ENCODE measurements at places on chromosomes 11 and 22.
A peak's percentile ranks its signal among the peaks of the same experiment; 100 is the strongest.

GRCh38 chr22:45974498-45974897, 2.5 kb downstream of the WNT7B start:
- no peak for DNase-seq

- no peak for DNase-seq
These were observed 303.8 kb downstream of the NTM start for GRCh38 chr11:131674051-131674755.

- DNase-seq: no peak
These were observed 11.2 kb downstream of the EIF4G2 start for GRCh38 chr11:10797531-10797930.

DNA sequence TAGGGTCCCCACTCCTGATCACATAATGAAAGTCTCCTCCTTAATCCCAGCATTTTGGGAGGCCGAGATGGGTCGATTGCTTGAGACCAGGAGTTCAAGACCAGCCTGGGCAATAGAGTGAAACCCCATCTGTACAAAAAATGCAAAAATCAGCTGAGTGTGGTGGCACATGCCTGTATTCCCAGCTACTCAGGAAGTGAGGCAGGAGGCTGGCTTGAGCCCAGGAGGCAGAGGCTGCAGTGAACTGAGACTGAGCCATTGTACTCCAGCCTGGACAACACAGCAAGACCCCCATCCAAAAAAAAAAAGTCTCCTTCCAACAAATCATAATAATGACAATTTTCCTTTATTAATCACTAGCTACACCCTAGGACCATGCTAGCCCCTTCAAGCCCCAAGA, 15.1 kb downstream of the ZMAT5 start:
- DNase-seq: no peak

GRCh38 chr22:46869831-46870441, 107.5 kb downstream of the TBC1D22A start:
- DNase-seq: no peak

- DNase-seq: no peak
These were observed 89.2 kb downstream of the FDX1 start for GRCh38 chr11:110518809-110519514.

DNA sequence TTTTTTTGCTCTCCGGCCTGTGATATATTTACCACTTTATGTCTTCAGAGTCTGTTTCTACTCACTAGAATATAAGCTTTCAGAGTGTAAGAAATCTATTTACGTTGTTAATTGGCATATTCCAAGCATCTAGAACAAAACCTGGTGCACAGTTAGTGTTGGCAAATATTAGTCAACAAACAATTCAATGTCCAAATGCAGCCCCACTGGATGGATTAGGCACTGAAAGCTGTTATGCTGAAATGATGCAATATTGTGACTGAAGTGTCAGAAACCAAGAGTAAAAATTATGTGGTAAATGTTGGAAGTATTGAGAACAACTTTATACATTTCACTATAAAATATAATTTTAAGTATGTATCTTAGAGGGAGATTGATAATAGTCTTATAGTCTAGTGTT, 24.8 kb downstream of the CASP4 start:
- no peak for DNase-seq

DNA sequence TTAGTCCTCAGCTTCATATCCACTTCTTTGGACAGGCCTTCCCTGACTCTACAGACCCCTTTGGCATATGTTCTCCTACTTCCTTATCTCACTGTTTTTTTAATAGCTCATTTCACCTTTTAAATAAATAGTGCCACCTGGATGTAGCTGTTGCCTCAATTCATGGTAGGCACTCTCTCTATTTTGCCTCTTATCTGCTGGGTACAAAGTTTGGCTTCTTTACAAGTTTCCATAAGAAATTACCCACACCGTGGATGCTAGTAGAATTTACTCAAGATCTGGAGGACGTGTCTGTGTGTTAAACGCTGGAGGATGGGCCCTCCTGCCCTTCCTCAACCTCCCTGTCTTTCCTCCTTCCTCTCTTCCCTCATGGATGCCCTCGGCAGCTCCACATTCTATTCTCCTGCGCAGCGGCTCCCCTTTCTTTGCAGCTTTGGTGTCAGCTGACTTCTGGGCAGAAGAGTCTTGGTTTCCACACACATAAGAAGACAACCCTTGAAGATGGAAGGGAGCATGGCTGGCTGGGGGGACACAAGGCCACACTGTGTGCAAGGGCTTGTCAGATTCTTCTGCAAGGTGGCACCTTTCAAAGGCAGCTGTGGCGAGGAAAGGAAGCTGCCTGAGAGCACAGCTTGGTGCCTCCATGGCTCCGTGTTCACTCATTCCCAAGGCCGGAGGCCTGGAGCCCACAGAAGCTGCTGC, 212.6 kb downstream of the SNX19 start:
- DNase-seq: no peak

DNA sequence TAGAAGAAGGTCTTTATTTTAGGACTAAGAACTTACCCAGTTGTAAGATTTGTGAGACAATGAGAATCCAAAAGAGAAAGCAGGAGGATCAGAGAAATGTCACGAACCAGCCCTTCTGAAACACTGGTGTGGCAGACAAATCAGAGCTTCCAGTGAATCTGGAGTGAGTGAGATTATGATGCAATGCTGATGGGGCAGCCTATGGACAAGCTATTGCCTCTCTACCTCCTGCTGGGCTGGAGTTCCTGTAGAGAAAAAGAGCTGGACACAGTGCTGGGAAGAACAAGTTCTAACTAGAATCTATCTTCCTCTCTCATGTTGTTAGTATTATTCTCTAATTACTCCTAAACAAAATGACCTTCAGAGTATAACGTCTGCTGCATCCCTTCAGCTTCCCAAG, 12.0 kb upstream of the ANO3 start:
- no peak for DNase-seq

GRCh38 chr11:118911880-118912741, 13.6 kb downstream of the BCL9L start:
- DNase-seq: peak; percentile 70

DNA sequence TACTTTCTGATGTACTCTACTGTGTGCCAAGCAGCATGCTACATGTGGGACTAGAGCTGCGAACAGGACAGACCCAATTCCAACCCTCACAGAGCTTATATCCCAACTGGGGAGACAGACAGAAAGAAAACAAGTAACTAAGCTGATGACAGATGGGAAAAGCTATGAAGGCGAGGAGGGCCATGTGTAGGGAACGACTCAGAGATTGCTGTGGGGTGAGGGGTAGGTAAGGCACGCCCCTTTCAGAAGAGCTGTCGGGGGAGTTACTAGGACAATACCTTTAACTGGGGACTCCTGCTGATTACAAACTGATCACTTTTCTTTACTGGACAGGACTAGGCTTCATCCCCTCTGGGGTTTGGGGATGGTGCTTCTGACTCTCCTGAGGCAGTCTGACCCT, 48.9 kb downstream of the ST3GAL4 start:
- DNase-seq: no peak

DNA sequence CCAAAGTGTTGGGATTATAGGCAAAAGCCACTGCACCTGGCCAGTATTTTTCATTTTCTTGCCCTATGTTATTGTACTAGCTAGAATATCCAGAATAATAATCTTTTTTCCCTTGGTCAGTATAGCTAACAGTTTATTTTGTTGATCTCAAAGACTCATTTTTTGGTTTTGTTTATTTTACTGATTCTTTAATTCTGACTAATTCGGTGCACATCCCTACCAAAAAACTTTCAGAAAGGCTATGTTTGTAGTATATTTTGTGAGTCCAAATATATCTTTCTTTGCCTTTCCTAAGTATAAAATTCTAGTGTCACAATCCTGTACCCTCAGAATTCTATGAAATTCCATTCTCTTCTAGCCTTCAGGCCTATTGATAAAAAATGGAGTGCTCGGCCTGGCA, 84.3 kb downstream of the PHF21A start:
- no peak for DNase-seq

DNA sequence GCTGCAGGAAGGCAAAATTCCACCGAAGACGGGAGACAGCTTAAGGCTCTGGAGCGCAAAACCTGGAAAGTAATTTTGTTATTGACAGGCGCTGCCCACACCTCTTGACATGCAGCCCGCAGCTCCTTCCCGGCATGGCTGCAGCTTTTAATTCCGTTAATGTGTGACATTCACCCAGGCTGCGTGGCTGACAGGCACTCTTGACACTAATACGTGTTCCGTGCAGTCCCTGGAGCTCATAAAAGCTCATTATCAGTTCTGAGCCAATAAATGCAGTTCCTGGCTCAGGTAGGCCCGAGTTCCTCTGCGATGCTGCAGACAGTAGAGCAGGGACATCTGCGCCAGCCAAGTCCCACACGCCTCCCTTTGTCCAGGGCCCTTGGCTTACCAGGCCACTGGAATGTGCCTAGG, 34.8 kb downstream of the TSPAN18 start:
- DNase-seq: no peak

Data from activated T-cell treated with anti-CD3 and anti-CD28 coated beads for 1 hour (primary cell).